ENCODE measurements at places on chromosomes 7 and 10.

GRCh38 chr10:132926777-132927650, 15.4 kb downstream of the CFAP46 start:
- DNase-seq: no peak

GRCh38 chr7:41679566-41679965, 23.3 kb downstream of the INHBA start:
- DNase-seq: no peak

DNA sequence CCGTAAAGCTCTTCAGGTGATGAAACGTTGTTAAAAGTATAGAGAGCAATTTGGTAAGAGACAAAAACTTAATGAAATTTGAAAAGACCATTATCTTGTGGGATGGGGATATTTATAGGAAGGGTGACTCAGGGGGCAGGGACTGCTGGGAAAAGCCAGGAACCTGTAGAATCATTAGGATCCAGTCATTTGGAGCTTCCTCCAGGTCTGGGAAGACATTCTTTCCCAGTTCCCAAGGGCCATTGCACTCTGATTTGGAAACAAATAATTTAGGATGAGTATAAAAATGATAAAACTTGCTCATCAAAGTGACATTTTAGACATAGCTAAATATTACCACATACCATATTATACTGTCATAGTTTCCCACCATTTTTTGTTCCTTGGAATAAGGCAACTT, 143.9 kb downstream of the PFKFB3 start:
- no peak for DNase-seq

DNA sequence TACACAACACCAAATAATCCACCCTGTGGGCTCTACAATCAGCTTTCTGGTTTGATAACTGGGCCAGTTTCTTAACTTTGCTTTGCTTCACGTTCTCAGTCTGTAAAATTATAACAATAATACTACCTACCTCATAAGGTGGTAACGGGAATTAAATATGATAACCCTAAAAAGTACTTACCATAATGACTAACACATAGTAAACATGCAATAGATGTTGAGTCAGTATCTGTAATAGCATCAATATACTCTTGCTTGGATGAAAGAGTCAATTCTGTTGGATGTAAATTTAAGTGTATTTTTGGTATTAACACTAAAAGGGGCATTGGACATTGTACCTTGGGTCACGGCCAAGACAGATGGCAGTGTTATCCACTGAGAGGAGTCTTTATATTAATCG, 160.5 kb downstream of the FOXP2 start:
- no peak for DNase-seq

GRCh38 chr10:33211106-33211878, 123.2 kb downstream of the NRP1 start:
- no peak for DNase-seq

DNA sequence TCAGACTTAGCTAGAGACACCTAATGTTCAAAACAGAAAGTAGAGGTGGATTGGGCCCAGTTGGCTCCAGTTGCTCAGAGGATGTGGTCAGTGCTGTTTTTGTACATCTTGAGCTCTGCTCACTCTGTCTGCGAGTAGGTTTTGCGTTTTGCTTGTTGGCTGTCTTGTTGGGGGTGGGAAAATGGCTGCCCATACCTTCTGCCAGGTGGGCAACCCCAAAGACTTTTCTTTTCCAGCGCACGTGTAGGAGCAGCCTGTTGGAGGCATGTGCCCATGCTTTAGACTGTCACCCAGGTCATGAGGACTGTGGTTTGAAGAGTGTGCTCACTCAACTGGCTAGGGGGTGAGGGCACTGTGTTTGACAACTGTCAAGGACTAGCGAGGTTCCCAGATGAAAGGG, 73.9 kb downstream of the KAT6B start:
- no peak for DNase-seq

GRCh38 chr10:74307061-74307651, 156.1 kb downstream of the ADK start:
- no peak for DNase-seq

DNA sequence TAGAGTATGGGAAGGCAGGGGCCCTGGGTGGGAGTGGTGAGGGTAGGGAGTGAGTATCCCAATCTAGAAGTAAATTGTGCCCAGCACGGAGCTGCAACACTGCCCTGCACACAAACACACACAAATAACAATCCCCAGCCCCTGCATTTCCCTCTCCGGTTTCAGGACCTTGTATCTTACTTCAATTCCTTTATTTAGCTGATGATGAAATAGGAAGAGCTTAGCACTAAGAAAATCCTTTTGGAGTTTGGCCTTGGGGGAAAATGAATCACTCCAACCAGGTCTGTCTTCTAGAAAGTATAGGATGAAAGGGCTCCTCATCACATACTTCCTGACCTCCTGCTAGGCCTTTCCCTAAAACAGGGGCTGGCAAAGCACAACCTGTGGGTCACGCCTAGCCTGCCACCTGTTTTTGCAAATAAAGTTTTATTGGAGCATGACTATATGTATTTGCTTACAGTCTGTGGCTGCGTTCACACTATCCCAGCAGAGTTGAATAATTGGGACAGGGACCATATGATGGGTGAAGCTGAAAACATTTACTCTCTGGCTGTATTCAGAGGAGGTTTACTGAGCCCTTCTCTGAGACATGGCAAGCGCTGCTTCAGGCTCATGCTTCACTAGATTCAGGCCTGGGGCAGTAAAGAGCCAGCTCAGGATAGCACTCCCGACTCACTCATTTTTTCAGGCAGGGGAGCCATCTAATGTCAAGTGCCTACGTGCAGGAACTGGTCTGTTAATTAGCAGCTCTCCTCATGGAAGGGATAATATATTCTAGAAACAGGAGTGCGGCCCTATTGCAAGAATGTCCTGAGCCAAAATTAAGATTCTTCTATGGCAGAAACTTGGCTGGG, 111.0 kb downstream of the EGFR start:
- no peak for DNase-seq

GRCh38 chr10:61731638-61732037, 68.9 kb downstream of the CABCOCO1 start:
- no peak for DNase-seq

- no peak for DNase-seq
These were observed 116.0 kb upstream of the C7orf33 start for GRCh38 chr7:148474481-148475025.

- DNase-seq: no peak
These were observed 72.9 kb upstream of the PODXL start for GRCh38 chr7:131629217-131629882.

GRCh38 chr10:36802490-36803153, 322.8 kb upstream of the ANKRD30A start:
- DNase-seq: no peak

Measured in suppressor macrophage (primary cell).